ENCODE measurements at places on chromosomes 7 and 10. TPM values are rescaled to one million over a fixed set of nuclear protein-coding genes. Genes with fewer than 3 reads are reported as not detected.

CCDC6 gene
- polyA plus RNA-seq = 41.2 TPM

DNA sequence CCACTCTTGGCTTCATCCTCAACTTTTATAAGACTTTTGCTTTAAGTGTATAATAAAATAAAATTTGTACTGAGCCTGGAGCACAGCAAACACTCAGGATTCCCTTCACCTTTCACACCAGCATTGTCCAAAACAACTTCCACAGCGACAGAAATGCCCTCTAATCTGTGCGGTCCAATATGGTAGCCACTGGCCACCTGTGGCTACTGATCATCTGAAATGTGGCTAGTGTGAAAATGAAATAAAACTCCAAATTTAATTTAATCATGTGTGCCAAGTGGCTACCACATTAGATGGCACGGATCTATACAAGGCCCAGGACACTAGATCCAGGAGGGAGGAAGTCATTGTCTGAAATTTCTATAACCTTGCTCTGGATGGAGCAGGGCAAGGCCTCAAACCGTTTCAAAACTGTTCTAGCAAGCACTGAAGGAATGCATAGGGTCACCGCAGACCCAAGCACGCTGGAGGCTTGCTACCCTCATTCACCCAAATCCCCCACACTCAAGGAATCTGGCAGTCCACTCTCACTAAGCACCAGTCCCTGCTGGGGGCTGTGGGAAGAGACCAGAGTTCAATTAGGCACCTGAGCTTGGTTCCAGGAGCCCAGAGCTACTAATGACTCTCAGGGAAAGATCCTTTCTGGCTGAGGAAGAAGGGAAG is 6.3 kb upstream of the MYO1G start:
- DNase-seq = no peak

MARCHF5 gene
- 40.8 TPM for polyA plus RNA-seq

GPR37 gene
- 2.2 TPM for polyA plus RNA-seq

AS3MT gene
- 15.5 TPM for polyA plus RNA-seq

PLXDC2 gene
- polyA plus RNA-seq = 19.0 TPM

DNA sequence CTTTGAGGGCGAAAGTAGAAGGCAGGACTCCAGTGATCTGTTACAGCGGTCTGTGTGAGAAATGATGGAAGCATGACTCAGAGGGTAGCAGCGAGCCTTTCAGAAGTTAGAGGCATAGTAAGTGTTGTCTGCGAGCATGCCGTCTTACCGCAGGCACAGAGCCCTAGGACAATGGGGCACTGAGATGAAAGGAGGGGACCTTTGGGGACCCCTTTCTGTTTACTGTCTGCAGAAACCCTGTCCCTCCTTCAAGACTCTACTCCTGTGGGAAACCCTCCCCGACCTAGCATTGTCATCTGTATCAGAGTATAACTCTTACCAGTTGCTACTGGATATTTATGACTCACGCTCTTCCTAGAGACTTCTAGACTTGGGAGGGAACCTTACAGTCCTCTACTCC is 87.2 kb upstream of the AGK start:
- DNase-seq = no peak

DNA sequence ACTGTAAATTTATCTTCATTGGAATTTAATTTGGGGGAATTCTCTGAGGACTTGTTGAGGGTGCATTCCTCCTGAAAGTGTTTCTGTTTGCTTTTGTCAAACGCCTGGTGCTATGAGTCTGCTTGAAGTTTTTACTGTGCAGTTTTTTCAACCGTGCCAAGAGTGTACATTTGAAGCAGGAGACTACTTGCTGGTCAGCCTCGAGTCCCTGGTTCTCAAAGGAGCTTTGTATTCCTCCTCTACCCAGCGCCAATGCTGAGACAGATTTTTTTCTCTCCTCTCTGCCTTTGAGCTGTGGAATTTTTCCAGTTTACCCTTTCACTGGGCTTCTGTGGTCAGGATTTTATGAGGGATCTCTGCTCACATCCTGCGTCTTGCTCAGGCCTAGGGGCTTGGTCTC is 62.1 kb downstream of the NPY start:
- DNase-seq = no peak

DNA sequence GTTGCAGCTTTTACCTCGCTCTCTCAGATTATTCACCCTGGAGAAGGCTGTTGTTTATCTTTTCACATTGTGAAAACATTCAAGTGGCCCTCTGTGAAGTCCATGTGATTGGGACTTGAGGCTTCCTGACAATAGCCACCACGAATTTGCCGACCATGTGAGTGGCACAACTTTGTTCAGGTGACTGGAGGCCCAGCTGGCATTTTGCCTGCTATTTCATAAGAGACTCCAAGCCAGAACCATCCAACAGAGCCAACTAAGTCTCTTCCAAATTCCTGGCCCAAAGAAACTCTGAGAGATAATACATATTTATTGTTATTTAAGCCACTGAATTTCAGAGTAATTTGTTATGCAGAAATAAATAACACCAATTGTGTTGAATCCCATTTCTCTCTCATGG is 38.2 kb upstream of the CCSER2 start:
- DNase-seq = no peak

DNA sequence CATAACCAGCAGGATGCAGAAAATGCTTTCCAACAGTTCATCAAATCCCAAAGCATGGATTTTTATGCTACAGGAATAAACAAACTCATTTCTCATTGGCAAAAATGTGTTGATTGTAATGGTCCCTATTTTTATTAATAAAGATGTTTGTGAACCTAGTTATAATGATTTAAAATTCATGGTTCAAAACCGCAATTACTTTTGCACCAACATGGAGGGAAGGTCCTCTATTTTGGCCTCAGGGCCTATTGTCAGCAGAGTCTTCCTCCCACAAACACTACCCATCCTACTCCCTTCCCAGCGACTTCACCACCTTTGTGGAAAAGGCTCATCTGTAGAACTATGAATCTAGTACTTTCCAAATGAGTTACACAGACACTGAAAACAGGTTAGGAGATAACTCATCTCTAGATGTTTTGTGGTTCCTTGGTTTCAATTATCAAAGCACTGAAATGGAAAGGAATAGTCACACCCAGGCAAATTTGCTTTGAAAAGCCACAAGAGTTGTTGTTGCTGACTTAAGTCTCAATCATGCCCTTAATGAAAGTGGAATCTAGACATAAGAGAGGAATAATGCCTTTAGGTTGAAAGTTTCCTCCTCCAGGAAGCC is 59.4 kb upstream of the FRMD4A start:
- DNase-seq = no peak

- DNase-seq = no peak
Observed at GRCh38 chr7:131897016-131897789, 340.8 kb upstream of the PODXL start.

FAM241B gene
- polyA plus RNA-seq = 6.4 TPM

GRCh38 chr10:22442468-22442867 is 97.2 kb downstream of the SPAG6 start:
- DNase-seq = no peak

TCAF2 gene
- polyA plus RNA-seq = 0.99 TPM

DNA sequence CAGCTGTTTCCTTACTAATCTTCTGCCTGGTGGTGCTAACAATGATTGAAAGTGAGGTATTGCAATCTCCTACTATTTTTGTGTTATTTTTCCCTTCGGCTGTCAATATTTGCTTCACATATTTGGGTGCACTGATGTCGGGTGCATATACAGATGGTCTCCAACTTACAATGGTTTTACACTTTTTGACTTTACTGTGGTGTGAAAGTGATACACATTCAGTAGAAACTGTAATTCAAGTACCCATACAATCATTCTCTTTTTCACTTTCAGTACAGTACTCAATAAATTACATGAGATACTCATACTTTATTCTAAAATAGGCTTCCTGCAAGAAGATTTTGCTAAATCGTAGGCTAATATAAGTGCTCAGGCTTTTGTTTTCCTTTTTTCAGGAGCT is 73.2 kb downstream of the RNF216 start:
- no peak for DNase-seq

- DNase-seq = no peak
Observed at GRCh38 chr7:139844779-139845442, 15.8 kb downstream of the TBXAS1 start.

Data from large intestine (tissue), 12 donors.